ENCODE measurements at places on chromosomes 6 and 20. TPM values are rescaled to one million over a fixed set of nuclear protein-coding genes. Genes with fewer than 3 reads are reported as not detected.

DNA sequence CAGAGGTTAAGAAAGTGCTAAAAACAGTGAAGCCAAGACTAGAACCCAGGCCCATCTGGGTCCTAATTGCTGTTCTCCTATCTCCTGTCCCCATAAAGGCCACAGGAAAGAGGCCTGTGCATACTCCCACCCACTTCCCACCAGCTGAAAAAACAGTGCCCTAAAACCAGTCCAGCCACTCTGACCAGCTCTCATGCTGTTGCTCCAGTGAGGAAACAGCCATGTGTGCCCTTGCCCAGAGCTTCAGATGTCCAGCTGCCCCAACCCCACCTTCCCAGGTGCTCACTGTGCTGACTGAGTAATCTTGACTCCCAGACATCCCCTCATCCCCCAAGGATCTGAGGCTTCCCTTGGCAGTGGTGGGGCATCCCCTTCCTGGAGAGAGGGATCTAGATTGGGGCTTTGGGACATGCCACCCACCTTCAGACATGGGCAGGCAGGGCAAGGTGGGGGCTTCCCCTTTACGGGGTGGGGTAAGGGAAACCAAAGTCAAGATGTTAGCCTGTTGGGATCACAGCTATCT lies 28.7 kb downstream of the KCNK5 start:
- DNase-seq: no peak

- no peak for DNase-seq
Observed at GRCh38 chr20:20835897-20836296, 123.5 kb upstream of the RALGAPA2 start.

DNA sequence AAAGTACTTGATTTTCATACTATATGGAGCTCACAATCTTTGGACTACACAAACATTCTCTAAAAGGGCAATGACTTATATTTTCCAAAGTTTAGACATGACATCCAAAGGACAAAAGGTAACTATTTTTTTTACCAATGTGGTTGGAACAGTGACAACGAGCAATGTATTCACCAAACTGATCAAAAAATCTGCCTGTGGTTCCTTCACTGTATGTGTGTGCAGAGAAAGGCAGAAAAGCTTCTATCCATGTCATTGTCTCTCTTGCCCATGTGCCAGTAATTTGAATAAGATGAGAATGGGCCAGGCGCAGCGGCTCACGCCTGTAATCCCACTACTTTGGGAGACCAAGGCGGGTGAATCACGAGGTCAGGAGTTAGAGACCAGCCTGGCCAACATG lies 25.5 kb downstream of the MCUR1 start:
- no peak for DNase-seq

GRCh38 chr6:117595099-117595923 lies 7.0 kb downstream of the GOPC start:
- no peak for DNase-seq

- no peak for DNase-seq
Observed at GRCh38 chr6:36946526-36946925, 8.0 kb upstream of the PI16 start.

Gene PLAGL1
- total RNA-seq: 76.9 TPM
